C1 segment of cervical spinal cord (tissue), 14 donors: ENCODE measurements at places on chromosomes 1 and 21.

DNA sequence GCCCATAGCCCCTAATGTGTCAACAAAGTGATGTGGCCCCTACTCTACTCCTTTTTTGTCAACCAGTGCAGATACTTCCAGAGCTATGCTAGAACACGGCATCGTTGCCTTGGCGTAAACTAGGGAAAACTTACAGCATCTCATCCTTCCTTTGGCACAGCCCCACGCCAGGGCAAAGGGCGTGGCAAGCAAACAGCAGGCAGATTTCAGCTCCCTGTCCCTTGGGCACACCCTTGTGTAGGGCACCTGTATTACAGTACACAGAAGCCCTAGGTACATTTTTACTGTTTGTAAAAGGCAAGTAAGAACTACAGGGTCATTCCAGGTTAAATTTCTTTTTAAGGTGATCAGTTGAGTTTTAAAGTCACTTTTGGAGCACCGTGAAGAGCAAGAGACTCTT is 29.3 kb downstream of the PRDX6 start:
- no peak for DNase-seq

GRCh38 chr1:175071276-175071943 is 3.8 kb downstream of the TNN start:
- no peak for DNase-seq

DNA sequence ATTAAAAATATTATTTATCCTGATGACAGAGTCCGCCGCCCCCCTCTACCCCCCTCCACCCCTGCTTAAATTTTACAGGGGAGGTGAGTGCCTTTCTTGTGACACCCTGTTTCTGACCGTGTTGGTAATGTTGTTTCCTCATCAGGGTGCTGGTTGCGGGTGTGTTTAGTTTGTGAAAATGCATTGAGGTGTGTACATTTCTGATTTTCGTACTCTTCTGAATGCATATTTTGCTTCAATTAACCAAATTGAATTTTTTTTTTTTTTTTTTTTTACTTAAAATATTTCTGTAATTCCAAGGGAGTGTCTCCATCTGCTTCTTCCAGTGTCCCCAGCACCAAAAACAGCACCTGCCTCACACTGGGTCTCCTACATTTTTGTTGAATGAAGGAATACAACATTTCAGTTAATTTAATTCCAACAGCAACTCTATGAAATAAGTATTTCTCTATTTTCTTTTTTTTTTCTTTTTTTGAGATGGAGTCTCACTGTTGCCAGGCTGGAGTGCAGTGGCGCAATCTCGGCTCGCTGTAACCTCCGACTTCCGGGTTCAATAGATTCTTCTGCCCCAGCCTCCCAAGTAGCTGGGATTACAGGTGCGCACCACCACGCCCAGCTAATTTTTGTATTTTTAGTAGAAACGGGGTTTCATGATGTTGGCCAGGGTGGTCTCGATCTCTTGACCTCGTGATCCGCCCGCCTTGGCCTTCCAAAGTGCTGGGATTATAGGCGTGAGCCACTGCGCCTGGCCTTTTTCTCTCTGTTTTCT is 5.6 kb upstream of the SLC2A1 start:
- no peak for DNase-seq

- peak; percentile 11 for DNase-seq
Observed at GRCh38 chr21:28336314-28336713, 656.4 kb downstream of the LTN1 start.

DNA sequence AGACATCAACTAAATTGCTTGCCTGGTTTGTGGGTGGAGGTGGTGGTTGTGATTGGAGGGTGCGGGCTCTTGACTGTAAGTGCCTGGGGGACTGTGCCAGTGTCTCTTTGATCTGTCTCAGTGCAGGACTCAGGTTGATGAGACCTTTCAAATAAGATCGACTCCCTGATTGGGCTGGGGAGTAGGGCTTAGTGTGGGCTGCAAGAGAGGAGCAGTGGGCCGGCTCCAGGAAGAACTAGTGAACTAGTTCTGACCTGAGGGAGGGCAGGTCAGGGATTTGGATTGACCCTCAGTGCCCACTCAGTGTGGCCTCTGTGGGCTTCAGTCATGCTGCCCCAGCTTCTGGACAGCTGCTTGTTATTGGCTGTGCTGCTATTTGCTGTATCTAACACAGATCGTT is 130.6 kb upstream of the CACNA1E start:
- no peak for DNase-seq

DNA sequence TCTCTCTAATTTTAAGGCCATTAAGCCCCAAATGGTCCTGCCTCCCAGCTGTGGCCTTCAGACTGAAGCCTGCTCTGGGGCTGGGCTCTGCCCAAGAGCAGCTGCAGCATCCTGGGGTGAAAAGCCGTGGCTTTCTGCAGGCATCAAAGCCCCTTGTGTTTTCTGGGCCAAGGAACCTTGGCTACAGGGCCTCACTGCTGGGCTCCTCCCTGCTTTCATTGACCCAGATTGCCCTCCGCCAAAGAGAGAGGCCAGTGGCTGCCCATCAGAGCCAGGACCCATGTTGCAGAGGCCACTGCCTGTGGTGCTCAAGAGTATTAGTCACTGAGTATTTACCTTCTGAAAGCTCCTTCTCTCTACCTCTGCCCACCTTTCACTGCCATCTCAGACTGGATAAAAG is 1.6 kb downstream of the ZNF648 start:
- DNase-seq, result no peak

DNA sequence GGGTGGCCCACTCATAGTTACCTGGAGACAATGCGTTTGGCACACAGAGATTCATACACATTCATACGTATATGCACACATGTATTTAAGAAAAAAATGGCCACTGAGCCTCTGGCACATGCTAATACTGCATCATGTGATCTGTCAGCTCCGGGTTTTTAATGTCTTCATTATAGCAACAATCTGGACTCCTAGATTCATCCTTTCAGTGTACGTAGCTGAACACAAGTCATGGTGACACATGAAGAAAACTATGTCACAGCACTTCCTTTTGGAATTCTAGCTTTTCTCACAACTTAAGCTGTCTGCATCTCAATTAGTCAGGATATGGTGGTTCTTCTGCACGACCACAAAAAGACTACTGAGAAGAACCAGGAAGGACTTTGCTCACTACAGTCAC is 24.7 kb downstream of the HSF2BP start:
- no peak for DNase-seq

GRCh38 chr21:42651515-42652401 is 1.7 kb upstream of the PDE9A start:
- peak; percentile 93 for DNase-seq

DNA sequence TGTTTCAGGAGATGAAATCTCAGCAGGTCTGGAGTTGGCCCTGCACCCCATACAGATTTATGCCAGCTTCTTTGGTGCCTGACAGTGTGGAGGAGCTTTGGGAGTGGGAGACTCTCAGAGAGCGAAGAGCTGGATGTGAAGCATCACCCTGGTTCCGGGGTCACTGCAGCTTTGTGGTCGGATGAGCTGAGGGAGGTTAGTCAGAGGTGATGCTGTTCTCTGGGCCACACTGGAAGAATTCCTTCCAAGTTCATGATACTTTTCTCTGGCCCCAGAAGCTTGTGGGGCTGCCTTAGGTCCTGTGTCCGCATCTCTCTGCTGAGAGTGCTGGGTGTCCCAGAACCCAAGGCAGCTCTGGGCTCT is 467.8 kb downstream of the CAMTA1 start:
- no peak for DNase-seq
